Muscle of leg (tissue), 16 donors: ENCODE measurements at places on chromosomes 3 and 15.

DNA sequence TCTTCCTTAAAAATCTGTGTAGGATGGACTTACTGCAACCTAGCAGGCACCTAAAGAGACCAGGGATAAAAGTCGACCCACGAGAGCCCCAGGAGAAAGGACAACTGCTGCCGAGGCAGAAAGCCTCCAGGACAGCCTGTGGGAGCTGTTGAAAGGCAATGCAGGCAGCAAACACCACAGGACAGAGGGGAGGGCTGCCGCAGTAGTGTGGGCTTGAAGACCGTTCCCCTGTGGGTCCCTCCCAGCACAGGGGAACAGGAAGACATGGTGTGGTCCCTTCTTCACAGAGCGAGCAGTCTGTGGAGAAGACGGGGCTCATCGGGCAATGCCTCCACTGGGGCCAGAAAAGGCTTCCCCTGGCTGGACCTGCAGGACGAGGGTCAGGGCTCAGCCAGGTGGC lies 58.5 kb upstream of the GATA2 start:
- no peak for DNase-seq

GRCh38 chr15:38130740-38131498 lies 121.7 kb upstream of the SPRED1 start:
- DNase-seq = peak; percentile 96

- DNase-seq = no peak
Measured at GRCh38 chr3:190193210-190193609, 72.5 kb upstream of the P3H2 start.

GRCh38 chr15:71374607-71375352 lies 259.5 kb downstream of the THSD4 start:
- DNase-seq = no peak

DNA sequence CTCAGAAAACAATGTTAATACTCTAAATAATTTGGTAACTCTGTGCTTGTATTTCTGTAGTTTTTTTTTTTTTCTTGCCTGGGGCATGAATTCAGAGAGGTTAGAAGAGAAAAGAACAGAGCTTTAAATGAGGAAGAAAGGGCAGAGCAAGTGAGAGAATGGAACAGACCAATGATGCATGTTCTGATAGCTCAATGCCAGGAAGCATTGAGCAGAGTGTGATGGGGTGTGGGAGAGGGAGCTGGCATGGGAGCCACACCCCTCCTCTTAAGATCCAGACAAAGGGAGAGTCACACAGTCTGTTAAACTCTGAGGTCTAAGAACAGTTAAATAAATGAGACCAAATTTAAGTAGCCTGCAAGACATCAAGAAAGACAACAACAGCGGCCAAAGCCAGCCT lies 538.6 kb downstream of the TUSC7 start:
- no peak for DNase-seq

DNA sequence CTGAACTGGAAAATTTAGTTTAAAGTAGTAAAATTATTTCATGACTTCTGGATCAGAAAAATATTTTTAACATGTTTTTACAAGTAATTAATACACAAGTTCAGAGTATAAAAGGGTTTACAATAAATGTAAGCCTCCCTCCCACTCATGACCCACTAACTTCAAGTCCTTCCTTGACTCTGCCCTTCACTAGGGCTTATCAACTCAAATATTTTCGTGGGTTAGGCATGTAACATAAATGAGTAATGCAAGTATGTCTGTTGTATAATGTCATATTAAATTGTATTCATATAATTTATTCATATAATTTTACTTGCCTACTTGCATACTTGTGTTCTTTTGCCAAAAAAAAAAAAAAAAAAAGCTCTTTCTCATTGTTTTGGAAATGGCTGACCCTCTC lies 3.4 kb upstream of the OPA1 start:
- no peak for DNase-seq
